ENCODE measurements at places on chromosomes 1 and 21.
A peak's percentile ranks its signal among the peaks of the same experiment; 100 is the strongest.

GRCh38 chr1:182054698-182055326 is 6.7 kb downstream of the ZNF648 start:
- DNase-seq, result peak; percentile 20

DNA sequence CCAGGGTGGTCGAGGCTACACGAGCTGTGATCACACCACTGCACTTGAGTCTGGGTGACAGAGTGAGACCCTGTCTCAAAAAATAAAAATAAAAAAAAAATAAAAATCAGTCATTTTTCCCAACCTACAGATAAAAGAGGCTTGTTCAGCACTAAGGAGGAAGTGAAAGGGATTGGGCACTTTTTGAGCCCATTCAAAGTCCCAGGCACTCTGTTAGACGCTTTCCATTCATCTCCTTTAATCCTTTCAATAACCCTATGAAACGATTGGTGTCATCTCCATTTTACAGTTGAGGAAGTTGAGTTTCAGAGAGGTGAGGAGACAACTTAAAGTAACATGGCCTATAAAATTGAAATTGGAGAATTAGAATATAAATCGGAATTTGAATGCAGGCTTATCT is 10.4 kb upstream of the AGO4 start:
- DNase-seq, result no peak

- no peak for DNase-seq
Measured at GRCh38 chr1:109610609-109611307, 8.7 kb downstream of the GNAT2 start.

DNA sequence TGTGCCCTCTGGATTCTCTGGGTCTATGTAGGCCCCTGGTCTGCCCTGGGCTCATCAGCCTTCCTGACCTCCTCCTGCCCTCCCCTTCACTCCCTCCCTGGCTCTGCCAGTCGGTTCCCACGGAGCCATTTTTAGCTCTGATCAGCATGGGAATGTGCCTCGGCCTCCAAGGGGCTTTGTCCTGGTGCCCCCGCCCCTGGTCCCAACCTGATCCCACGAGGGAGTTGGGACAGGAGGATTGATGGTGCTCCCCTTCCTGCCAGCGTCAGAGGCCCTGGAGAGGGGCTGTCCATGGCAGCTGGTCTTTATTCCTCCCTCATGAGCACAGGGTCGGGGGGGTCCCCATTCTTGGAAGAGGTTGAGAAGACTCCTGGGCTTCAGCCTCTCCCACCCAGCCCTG is 24.9 kb downstream of the ETNK2 start:
- no peak for DNase-seq

- DNase-seq, result no peak
Measured at GRCh38 chr21:26118938-26119540, 51.5 kb downstream of the APP start.

DNA sequence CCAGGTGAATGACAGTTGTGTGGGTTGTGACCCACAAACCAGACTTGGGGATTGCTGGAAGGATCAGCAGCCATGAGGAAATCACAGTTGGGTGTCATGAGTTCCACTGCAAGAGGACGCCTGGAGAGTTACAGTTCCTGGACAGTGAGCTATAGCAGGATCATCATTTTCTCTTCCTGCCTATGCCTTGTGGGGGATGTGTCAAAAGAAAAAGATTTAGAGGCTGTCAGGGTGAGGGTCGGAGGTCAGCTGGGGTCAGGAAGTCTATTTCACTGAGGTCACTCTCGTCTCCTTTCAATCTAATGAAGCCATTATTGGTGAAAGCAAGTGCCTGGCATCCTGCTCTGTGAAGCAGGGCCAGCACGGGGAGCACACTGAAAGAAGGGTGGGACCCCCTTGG is 7.0 kb upstream of the LIN28A start:
- no peak for DNase-seq

DNA sequence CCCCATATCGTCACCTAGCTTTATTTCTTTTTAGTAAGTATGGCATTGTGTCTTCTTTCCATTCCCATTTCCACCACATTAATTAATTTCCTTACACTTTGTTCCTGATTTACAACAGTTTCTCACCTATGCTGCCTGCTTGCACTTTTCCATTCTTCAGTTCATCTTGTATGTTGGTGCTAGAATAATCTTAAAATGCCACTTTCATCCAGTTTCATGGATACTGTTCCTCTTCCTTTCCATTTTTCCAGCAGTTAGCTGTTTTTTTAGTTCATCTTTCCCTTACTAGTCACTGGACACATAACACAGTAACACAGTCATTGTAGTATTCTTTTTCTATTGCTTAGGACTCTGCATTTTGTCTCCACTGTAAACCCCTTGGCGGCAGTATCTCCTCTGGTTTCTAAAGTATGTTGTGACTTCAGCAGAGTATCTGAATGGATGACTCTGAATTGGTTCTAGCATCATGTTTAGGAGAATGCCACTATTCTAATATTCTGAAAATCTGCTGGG is 2.1 kb downstream of the CDC7 start:
- DNase-seq, result no peak

DNA sequence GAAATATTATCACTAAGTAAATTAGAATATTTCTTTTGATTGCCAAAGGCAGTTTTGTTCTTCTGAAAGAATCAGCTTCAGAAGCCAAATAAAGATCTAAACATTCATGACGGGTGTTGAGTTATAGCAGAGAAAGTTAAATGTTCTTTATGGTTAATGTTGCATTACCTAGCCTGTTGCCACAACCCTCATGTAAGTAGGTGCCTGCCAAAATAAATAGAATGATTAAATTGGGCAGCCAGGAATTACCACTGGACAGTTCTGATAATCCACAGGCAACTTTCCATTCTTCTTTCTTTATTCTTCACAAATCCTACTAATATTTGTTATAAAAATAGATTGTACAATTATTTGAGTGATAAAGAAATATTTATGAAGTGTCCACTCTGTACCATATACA is 217.9 kb upstream of the NRIP1 start:
- DNase-seq, result no peak

DNA sequence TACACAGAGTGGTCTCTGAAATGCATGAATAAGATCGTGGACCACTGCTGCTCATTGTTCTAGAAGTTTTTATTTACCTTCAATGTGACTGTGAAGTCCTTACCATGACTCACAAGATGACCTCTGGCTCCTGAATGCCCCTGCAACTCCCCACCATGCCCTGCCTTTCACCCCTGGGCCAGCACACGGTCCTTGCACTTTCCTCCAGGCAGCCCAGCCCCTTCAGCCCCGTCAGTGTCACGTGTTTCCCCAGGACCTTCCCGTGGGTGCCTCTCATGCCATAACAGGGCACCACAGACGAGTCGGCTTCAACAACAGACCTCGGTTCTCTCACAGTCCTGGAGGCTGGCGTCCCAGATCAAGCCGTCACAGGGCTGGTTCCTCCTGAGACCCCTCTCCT is 62.1 kb downstream of the B3GALT5 start:
- DNase-seq, result no peak

- DNase-seq, result no peak
Measured at GRCh38 chr1:203934027-203934426, 72.6 kb downstream of the SNRPE start.

GRCh38 chr21:45513003-45513717 is 29.1 kb downstream of the SLC19A1 start:
- DNase-seq, result no peak

DNA sequence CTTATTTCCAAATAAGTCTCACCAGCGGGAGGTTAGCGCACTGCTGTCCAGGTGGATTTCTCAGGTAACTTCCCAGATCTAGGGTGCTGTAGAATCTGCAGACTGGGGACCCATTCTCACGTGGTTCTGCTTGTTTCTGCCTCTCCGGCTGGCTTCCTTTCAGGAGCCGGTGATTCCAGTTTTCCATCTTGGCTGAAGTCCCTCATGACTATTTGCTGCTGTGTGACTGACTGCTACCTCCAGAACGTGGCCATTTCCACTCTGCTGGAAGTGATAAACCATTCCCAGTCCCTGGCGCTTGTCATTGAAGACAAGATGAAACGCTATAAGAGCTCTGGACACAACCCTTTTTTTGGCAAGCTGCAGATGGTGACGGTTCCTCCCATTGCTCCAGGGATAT is 76.0 kb downstream of the DOP1B start:
- DNase-seq, result no peak

GRCh38 chr1:204476563-204476962 is 18.0 kb downstream of the PIK3C2B start:
- DNase-seq, result no peak

- no peak for DNase-seq
Measured at GRCh38 chr1:90384193-90384592, 332.9 kb downstream of the BARHL2 start.

- no peak for DNase-seq
Measured at GRCh38 chr1:159817276-159818041, 9.2 kb upstream of the SLAMF8 start.

DNA sequence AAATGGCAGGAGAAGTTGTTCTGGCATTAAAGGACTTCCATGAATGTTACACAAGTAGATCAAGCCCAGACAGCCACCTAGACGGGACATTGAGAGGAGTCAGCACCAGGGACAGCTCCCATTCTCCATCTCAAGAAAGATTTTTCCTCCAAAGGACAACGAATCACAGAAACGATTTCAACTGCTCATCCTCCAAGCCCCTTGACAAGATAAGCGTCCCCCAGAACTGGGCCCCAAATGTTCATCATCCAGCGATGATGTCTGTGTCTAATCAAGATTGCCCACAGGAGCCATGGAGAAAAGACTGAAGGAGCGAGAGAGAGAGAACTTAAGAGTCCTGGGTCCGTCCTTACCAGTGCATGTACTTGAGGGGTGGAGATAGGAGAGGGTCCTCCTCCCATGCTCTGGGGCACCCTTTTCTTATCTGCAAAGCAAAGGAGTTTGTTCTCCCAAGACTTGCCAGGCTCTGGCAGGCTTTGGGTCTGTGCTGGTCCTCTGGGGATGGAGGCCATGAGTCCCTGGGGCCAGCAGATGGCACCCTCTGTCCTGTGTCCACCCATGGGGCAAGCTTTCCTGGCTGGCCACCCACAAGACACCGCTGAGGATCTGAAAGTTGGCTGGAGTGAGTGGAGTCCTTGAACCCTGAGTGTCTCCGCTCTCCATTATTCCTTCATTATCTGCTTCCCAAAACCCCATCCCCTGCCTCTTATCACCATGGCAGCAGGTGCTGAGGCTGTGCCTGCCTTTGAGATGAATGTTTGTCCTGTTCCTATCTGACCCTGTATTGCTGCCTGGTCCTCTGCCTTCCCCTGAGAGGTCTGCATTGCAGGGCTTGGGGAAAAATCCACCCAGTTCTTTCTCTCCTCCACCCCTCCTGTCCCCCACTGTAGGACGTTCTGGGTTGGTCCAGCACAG is 164.6 kb downstream of the ACTL8 start:
- no peak for DNase-seq

GRCh38 chr1:220368352-220369265 is 96.4 kb upstream of the RAB3GAP2 start:
- DNase-seq, result no peak

GRCh38 chr1:64184003-64184440 is 19.4 kb upstream of the UBE2U start:
- no peak for DNase-seq

- DNase-seq, result no peak
Measured at GRCh38 chr1:22447621-22448111, 4.0 kb upstream of the ZBTB40 start.

- DNase-seq, result no peak
Measured at GRCh38 chr1:13824626-13825025, 124.6 kb downstream of the PRDM2 start.

DNA sequence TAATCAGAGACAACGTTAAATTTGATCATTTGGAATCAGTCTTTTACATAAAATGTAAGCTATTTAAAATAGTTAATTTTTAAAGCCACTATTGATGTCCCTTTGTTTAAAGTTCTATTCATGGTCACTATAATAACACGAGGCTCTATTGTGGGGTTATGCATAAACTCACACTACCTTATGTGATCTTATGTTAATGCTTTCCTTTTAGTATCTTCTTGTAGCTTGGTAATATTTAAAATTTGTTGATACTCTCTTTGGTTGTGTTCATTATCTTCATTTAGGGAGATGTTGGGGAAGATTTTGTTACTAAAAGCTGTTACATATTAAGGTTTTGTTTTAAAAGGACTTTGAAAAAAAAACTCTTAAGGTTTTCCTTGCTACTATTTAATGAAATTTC is 1.2 kb downstream of the B3GALT2 start:
- no peak for DNase-seq

GRCh38 chr1:182563095-182563494 is 26.0 kb downstream of the RNASEL start:
- DNase-seq, result no peak

GRCh38 chr1:61501971-61502916 is 222.7 kb downstream of the TM2D1 start:
- DNase-seq, result no peak

DNA sequence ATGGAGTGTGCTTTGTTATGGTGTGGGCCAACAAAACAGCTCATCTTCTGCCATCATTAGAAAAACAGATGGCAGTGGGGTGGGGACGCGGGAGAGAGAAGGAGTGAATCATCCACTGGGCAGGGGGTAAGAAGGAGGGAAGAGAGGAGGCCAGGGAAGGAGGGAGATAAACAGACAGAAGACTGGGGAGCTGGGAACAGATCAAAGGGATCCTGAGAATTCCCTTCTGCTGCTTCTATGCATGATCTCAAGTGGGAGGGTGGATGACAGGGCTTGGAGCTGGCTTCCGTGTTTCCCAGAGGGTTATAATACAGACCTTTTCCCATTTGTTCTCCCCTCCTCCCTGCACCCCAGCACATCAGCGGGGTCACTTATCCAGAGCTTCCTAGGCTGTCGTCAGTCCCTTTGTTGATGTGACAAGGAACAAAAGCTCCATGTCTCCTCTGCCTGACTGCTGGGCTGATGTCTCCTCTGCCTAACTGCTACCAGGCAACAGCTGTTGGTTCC is 338.6 kb downstream of the PAPPA2 start:
- DNase-seq, result no peak

DNA sequence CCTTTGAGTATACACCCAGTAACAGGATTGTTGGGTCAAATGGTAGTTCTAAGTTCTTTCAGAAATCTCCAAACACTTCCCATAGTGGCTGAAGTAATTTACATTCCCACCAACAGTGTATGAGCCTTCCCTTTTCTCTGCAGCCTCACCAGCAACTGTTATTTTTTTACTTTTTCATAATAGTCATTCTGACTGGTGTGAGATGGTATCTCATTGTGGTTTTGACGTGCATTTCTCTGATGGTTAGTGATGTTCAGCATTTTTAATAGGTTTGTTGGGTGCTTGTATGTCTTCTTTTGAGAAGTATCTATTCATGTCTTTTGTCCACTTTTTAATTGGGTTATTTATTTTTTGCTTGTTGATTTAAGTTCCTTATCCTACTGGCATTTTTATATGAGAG is 26.4 kb upstream of the LAMC1 start:
- DNase-seq, result no peak

DNA sequence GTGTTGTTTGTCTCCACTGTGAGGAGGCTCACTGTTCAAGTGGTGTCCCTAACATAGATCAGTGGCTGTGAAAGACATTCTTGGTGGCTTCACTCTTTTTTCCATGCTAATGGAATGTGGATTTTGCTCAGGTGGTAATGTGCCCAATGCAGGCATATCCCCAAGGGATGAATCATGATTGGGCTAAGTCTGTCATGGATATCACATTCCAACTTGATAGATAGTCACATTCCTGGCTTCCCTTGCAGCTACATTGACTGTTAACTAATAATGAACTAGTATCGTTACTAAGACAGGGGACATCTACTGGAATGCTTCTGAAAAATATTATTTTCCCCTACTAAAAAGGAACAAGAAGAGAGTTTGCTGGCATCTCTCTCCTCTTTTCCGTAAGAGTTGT is 86.3 kb upstream of the SOD1 start:
- DNase-seq, result no peak

- no peak for DNase-seq
Measured at GRCh38 chr21:17053321-17053720, 459.5 kb upstream of the CXADR start.

GRCh38 chr1:75725861-75726361 is 1.4 kb downstream of the ACADM start:
- DNase-seq, result no peak

All from stimulated activated naive CD4-positive, alpha-beta T cell (primary cell).